ENCODE measurements at places on chromosomes 3 and 15.

- DNase-seq, result no peak
Measured at GRCh38 chr15:100753503-100753902, 126.1 kb upstream of the ALDH1A3 start.

DNA sequence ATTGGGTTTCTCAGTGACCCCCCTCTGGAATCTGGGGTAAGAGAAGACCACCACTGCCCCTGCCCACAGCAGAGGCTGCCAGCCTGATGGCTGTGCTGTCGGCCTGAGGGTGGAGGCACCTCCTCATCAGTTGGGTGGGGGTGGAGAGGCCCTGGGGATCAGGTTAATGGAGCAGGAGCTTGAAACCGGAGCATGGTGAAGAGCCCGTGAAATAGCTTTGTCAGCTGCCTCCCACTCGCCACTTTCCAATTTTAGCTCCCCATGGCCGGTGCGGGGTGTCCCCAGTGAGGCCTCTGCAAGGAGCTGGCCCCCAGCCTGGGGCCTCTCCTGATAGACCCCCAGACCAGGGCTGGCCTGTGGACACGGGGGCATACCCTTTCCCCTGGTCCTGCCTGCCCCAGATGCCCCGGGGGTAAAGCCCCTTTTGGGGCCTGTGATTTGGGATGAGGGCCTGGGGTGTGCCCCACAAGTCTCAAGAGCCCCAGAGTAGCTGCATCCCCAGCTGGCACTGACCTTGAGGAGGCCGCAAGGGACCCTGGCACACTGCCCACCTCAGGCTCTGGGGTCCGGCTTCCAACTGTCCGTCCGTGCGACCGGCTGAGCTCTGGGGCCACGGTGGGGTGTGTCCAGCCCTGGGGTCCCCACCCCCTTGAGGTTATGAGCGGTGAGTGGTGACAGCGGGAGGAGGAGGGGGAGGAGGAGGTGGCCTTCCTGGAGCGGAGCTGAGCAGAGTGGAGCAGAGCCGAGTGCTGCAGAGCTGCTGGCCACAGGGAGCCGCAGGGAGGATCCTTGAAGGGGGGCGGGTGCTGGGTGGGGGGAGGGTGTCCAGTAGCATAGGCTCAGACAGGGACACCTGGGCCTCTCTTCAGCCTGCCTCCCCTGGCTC lies at the start of gene HHATL:
TSS of gene HHATL (minus strand) at position 733 of the 886 bp plus-strand sequence. CDS start 1,972 bp downstream, outside the sequence.
- DNase-seq, result no peak

GRCh38 chr3:155334914-155335723 lies 41.6 kb upstream of the STRIT1 start:
- DNase-seq, result no peak

DNA sequence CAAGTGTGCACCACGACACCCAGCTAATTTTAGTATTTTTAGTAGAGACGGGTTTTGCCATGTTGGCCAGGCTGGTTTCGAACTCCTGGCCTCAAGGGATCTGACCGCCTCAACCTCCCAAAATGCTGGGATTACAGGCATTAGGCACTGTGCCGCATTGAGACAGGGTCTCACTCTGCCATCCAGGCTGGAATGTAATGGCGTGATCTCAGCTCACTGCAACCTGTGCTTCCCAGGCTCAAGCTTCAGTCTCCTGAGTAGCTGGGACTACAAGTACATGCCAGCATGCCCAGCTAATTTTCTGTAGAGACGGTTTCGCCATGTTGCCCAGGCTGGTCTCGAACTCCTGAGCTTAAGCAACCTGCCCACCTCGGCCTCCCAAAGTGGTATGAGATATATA lies 51.6 kb downstream of the ACAD9 start:
- DNase-seq, result no peak

- DNase-seq, result no peak
Measured at GRCh38 chr3:18559331-18559842, 134.2 kb upstream of the SATB1 start.

DNA sequence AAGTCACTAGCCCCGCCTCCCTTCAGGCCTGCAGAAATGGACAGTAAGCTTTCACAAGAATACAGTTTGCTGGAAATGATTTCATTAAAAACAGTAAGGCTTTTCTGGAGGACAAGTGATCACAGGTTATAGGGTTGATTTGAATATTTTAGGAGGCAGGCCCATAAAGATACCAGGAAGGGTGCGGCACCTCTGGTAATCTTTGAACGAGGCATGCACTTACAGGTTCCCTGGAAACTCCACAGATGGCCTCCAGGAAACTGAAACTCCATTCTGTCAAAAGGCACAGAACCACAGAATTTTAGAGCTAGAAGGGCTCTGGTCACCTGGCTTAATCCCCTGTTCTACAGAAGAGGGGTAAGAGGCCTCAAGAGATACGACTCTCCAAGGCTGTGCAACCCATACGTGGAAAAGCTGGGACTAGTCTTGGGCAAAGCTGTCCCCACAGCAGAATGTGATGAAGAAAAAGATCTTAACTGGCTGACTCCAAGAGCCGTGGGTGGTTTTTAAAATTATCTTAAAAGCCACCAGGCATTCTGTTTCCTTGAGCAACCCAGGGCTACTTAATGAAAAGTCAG lies 1.2 kb downstream of the STARD5 start:
- no peak for DNase-seq

GRCh38 chr3:24505691-24506550 lies 11.3 kb upstream of the THRB start:
- no peak for DNase-seq

- no peak for DNase-seq
Measured at GRCh38 chr3:31275038-31275572, 257.6 kb upstream of the STT3B start.

GRCh38 chr3:153628591-153628990 lies 466.6 kb downstream of the RAP2B start:
- DNase-seq, result no peak

- DNase-seq, result no peak
Measured at GRCh38 chr3:189944285-189945145, 176.2 kb downstream of the P3H2 start.

DNA sequence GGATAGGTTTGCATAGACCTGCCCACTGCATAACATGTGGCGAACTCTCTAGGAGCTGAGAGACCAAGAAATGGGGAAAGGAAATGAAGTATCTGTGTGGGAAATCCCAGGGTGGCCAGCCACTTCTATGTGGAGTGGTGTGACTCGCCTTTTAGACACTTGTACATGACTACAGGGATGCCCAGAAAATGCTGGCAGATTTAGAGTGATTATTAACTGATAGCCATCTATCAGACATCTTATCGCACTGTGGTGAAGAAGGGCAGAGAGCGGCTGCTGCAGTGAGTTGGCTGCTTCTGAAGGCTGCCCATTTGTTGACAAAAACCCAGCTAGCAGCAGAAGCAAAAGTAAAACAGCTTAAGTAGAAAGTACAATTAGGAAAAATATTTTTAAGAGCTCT lies 18.1 kb upstream of the STAC start:
- no peak for DNase-seq

DNA sequence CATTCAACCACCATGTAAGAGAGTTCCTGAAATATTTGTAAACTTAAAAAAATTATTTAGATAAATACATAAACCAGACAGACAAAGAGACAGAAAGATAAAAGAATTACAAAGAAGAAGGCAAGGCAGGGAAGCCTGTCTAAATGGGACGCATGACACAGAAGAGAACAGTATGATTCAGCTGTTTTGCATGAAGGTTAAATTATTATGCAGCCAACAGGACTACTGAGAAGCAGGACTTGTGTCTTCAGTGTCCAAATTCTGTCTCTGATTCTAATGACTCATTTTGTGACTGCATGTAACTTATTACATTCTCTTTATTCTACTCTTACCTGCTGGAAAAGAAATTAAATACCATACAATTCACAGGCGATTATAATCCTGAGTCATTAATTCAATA lies 340.4 kb upstream of the KCNMB2 start:
- no peak for DNase-seq

DNA sequence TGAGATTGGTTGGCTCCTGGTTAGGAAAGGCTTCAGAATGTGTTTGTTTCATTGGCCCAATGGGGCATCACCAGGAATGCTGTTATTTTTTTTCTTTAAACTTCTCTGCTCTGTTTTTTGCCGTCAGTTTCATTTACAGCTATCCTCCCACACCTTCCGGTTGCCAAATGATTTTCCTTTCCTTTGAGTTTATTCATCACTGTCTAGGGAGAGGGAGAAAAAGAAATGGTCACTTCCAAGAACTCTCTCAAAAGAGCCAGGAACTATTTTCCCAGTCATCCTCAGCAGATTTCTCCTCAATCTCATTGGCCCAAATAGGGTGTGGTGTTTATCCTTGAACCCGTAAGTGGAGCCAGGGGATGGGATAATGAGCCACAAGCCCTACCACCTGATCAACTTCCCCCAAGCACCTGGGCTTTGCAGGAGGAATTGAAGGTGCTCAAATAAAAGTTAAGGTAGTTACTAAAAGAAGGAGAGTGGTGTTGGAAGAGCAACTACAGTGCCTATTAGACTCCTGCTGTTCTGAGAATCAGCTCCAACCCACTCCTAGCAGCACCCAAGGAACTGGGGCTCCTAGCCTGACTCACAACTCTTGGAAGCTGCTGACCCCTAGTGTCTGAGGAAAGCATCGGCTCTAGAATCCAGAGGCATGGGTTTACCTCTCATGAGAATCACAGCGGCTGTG lies 183.8 kb upstream of the IL12A start:
- peak; percentile 46 for DNase-seq

- no peak for DNase-seq
Measured at GRCh38 chr3:100682056-100682853, 27.0 kb upstream of the TFG start.

GRCh38 chr15:49817100-49817499 lies 196.3 kb downstream of the DTWD1 start:
- DNase-seq, result no peak

DNA sequence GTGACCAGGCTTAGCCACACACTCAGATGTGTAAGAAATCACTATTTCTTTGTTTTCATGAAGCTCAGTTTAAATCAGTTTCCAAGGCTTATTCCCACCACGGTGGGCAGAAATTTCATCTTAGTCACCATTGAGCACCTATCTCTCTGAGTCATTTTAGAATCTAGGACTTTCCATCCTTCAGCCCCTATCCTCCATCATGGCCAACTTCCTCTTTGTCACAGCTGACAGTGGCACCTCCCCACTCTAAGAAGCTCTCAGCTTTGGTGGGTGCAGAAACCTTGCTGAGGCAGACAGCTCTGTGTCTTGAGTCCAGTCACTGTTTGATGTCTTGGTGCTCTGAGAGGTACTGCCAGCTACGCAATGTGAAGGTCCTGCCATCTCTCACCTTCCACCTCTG lies 32.9 kb downstream of the SNTN start:
- peak; percentile 68 for DNase-seq

- DNase-seq, result peak; percentile 75
Measured at GRCh38 chr3:77186728-77187127, 146.8 kb downstream of the ROBO2 start.

DNA sequence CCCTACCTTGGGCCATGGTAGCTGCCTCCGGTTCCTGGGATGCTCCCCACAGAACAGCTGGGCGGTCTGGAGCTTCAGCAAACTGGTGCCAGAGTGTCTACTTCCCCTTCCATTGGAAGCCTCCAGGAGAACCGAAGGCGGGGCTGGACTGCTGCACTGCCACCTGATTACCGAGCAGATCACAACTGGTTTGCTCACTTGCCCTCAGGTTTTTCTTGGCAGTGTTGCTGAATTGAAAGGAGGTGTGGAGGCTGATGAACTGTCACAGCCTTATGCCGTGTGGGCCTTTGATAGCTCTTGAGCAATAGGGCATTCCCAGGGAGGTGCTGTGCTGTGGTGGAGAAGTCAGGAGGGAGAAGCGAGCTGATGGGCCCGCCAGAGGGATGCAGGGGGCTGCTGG lies at the start of gene TGM5:
TSS of gene TGM5 (minus strand) at position 95 of the 400 bp plus-strand sequence. CDS start at position 16, 79 bp downstream.
- peak; percentile 27 for DNase-seq

- no peak for DNase-seq
Measured at GRCh38 chr15:73237910-73238309, 130.8 kb downstream of the HCN4 start.

GRCh38 chr3:126022741-126023359 lies 53.9 kb downstream of the ROPN1B start:
- DNase-seq, result no peak

DNA sequence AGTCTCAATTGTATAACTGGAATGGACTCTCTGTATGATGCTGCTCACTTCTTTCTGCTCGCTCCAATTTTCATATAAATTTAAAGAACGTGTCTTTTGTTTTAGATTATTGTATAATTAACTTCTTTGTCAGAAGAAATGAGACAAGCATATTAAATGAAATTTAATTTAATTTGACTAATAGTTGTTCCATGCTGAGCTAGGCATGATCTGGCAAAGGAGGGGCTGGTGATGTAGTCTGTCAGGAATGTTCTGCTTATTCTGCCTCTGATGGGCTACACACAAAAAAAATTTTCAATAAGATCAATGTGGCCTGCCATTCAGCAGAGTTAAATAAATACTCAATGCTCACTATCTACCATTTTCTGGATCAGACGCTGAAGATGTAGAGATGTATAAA lies 208.4 kb upstream of the CD96 start:
- no peak for DNase-seq

GRCh38 chr3:134075568-134075825 lies 45.8 kb upstream of the SLCO2A1 start:
- no peak for DNase-seq

GRCh38 chr3:123861081-123861836 lies 22.9 kb downstream of the MYLK start:
- no peak for DNase-seq

GRCh38 chr3:168029705-168030104 lies 66.0 kb downstream of the GOLIM4 start:
- DNase-seq, result no peak

- peak; percentile 80 for DNase-seq
Measured at GRCh38 chr3:44045476-44046275, 196.0 kb upstream of the TOPAZ1 start.

GRCh38 chr3:123008840-123009239 lies 18.7 kb downstream of the SEMA5B start:
- no peak for DNase-seq

DNA sequence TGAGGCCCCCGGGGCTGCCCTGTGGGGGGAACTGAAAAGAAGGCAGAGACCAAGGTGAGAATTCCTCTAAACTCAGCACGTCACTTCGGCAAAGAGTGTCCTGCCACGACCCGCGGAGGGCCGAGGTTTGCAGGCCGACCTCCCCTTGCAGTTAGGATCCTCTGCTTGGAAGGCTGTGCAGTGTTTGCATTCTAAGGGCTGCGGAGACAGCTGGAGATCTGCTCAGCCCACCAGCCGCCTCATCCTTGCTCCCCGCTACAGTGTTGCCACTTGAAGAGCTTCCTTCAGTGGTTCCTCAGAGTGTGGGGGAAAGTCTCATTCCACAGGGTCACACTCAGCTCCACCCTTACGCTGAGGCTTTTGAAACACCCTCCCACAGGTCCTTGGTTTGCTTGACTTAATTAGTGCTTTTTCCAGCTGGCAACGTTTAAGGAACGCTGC lies 10.8 kb downstream of the SLC51A start:
- no peak for DNase-seq

DNA sequence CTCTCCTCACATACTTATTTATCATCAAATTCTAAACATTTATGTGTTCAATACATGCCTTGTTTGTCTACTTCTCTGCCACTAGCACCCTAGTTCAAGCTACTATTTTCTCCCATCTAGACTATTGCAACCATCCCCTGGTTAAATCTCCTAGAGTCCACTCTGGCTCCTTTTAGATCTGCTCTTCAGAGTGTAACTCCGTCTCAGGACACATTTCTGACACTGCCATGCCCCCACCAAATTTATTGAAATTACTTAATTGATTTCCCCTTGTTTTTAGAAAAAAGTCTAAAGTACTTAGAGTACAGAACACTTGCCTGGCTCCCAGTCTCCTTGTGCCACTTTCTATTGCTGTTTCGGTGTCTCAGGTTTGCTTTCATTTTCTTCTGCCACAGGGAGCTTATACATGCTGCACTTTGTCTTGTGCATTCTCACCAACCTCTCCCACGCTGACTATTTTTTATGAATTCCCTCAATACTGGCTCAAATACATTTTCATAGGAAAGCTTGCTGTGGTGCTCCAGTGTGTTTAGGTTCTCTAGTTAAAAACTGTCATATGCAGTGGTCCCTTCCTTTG lies 792.3 kb downstream of the DIPK2A start:
- no peak for DNase-seq
